ENCODE measurements at places on chromosomes 11 and 22. TPM values are rescaled to one million over a fixed set of nuclear protein-coding genes. Genes with fewer than 3 reads are reported as not detected.

MYO7A gene
- total RNA-seq, result 0.27 TPM

NNMT gene
- 0.27 TPM for total RNA-seq

OR5A1 gene
- under 0.01 TPM for total RNA-seq

SLC22A6 gene
- not detected for total RNA-seq

MOV10L1 gene
- total RNA-seq, result 0.27 TPM

TSGA10IP gene
- not detected for total RNA-seq

ACR gene
- total RNA-seq, result 2.2 TPM

EIF3F gene
- 1,083 TPM for total RNA-seq

RFPL2 gene
- total RNA-seq, result not detected
